DMS79 (cell line): ENCODE measurements at places on chromosomes 7 and 10.
A peak's percentile ranks its signal among the peaks of the same experiment; 100 is the strongest.

- DNase-seq, result no peak
Measured at GRCh38 chr10:121138112-121138860, 287.1 kb downstream of the WDR11 start.

GRCh38 chr10:124745673-124746072 is 1.5 kb upstream of the FAM53B start:
- peak; percentile 0 for DNase-seq

DNA sequence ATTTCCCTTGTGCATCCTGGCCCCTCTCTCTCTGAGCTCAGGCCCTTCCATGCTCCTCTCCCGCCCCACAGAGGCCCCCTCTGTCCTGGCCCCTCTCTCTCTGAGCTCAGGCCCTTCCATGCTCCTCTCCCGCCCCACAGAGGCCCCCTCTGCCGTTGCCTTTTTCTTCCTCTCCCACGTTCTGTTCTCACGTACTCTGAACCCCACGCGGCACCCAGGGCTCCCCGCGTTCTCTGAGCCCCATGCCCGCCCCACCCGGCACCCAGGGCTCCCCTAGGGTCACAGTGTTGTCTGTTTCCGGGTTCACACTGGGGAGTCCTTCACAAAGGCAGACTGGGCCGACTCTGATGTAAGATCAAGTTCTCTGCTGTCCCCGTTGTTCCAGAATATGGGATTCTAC is 336.8 kb downstream of the DNAJB6 start:
- no peak for DNase-seq

- DNase-seq, result no peak
Measured at GRCh38 chr10:11705722-11706121, 36.5 kb upstream of the ECHDC3 start.

- DNase-seq, result no peak
Measured at GRCh38 chr10:35884657-35885071, 242.6 kb upstream of the FZD8 start.

DNA sequence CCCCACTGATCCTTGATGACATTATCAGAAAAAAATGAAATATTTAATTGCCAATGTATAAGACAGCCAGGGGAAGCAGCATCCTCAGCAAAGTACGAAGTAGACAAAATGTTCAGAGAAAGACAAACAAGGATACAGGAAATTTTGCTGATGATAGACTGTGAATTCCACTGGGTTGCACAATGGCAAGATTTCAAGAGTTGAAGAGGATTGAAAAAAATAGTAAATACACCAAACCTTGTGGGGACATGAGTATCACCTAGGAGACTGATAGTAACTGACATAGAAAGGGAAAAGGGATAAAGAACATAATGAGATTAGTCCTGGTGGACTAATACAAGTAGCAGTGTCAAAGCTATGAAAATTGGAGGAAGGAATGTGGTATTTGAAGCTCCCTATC is 16.5 kb downstream of the CNOT4 start:
- DNase-seq, result no peak

GRCh38 chr10:12597788-12598765 is 248.7 kb downstream of the CAMK1D start:
- peak; percentile 92 for DNase-seq

GRCh38 chr10:18713077-18713476 is 53.8 kb downstream of the ARL5B start:
- no peak for DNase-seq

DNA sequence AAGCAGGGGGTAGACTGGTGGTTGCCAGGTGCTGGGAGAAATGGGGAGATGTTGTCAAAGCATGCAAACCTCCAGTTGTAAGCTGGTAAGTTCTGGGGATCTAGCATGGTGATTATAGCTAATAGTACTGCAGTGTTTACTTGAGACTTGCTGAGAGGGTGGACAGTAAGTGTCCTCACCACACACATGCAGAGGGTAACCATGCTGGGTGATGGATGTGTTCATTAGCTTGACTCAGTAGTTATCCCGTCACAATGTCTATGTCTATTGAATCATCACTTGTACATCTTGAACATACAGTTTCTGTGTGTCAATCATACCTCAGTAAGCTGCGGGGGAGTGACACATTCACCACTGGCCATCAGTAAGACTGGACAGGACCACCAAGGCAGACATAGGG is 42.1 kb downstream of the GSDME start:
- no peak for DNase-seq

DNA sequence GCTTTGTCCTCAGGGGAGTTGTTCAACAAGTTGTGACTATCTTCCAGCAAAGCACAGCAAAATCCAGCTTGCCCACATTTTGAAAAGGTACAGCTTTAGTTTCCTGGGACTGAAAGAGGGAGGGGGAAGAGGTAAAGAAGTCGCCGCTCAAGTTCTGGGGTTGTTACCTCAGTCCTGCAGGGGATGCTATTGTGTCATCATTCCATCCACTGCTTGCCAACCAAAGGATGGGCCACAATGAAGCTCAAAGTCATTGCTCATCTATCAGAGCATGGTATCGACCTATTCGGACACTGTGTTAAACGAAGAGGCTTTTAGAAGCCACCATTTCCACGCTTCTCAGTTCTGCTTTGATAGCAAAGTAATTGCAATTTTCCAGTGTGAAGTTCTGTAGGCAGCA is 34.3 kb downstream of the NPY start:
- DNase-seq, result no peak
